ENCODE measurements at places on chromosomes 2 and 18.
A peak's percentile ranks its signal among the peaks of the same experiment; 100 is the strongest.

- no peak for DNase-seq
Observed at GRCh38 chr2:46806526-46806925, 109.1 kb downstream of the MCFD2 start.

DNA sequence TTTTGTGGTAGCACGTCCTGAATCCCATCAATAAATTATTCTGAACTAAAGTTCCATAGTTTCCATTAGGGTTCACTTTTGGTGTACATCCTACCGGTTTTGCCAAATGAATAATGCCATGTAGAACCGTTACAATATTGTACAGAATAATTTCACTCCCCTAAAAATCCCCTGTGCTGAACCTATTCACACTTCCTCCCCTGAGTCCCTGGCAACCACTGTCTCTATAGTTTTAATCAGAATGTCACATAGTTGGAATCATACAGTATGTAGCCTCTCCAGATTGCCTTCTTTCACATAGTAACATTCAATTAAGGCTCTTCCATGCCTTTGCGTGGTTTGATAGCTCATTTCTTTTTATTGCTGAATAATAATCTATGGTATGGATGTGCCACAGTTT is 9.6 kb upstream of the CASP8 start:
- DNase-seq: no peak

- DNase-seq: no peak
Observed at GRCh38 chr2:101887328-101887727, 104.4 kb upstream of the IL1R2 start.

DNA sequence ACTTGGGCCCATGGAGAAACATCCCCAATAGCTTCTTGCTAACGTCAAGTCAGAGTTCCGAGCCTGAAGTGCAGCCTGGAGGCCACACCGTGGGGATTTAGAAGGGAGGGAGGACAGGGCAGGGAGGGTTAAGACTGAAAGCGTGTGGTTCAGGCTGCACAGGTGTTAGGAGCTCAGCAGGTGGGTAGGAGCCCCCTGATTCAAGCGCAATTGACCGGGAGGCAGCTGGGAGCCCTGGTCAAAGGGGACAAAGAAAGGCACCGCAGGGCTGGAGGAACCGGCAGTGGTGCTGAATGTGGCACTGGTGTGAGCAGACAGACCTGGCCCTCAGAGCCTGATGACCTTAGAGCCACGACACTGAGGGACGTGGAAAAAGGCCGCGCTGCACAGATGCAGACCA is 149.6 kb downstream of the TMEM18 start:
- no peak for DNase-seq

GRCh38 chr2:133434959-133435668 is 133.1 kb downstream of the NCKAP5 start:
- DNase-seq: no peak

DNA sequence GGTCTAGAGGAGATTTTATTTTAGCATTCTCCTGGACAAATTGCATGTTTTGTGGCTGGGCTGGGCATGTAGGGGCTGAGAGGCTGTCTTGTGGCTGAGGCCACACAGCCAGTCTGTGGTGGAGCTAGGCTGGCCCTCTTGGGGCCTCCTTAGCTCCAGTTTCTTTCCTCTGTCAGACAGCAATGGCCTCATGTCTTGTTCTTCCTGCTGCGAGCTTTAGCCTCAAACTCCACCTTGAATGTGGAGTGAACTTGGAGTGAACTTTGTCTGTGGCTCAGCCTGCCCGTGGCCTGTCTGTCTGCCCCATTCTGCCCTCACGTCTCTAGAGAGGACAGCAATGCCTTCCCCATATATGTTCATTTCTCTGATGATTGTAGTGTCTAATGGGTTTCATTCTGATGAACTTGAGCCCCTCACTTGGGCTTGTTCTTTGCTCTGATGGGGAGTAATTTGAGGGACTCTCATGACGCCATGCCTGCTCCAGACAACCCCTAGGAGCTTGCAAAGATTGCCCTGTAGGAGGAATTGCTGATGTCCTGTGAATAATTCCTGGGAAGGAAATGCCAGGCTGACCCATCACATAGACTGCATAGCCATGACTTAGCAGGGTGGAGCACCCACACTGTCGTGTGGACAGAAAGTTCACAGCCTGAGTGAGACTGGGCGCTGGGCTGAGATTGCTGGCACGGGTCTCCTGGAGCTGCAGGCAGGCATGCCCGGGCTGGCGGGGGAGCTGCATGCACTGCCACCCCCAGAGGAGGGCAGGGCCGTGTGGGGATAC is 42.6 kb downstream of the ASAP2 start:
- no peak for DNase-seq

DNA sequence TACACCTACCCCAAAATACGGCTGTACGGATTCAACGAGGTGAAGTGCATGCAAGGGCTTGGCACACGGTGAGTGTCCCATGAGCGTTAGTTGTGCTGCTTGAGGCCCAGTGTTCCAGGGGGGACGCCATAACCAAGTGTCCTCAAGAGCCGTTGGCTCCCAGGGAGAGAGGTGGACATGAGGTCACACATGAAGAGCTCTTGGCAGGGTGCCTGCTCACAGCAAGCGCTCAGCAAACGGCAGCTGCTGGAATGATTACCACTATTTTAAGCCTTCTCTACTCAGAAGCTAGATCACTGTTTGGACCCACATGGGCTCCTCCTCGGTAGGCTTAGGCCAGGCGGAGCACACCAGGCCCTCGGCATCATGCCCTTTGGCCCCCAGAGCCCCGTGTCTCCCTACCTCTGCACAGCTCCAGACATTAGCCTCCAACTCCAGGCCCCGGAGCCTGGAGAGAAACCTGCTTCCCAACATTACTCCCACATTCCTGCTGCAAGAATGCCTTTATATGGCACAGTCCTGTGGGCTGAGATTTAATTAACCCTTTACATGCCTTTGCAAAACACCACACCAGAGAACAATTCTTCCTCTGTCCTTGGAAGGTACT is 68.4 kb upstream of the PPP1CB start:
- DNase-seq: no peak

- DNase-seq: no peak
Observed at GRCh38 chr2:220276741-220277444, 649.5 kb downstream of the SLC4A3 start.

GRCh38 chr18:63676526-63677323 is 15.0 kb upstream of the SERPINB3 start:
- DNase-seq: no peak

DNA sequence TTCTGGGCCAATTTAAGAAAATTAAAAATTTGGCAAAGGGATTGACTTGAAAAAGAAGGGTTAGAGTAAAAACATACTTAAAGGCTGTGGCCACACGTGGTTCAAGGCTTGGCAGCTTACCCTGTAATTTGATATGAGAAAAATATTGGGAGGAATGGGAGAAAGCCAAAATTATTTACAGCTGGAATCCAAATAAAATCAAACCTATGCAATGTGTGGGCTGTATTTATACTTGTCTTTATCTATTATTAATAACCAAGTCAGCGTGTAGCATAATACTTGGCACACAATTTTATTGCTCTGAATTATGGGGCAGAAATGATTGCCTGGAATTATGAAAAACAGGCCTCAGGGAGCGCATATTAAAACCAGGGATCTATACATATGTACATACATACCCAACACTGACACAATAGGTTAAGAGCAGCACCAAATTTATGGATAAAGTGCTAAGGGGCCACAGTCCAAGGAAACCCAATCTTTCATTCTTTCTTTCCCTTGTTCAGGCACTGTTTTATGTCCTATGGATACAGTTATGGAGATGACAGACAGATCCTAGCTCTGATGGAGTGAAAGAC is 35.6 kb downstream of the FAM124B start:
- DNase-seq: no peak

GRCh38 chr2:239605976-239606375 is 205.2 kb upstream of the HDAC4 start:
- DNase-seq: peak; percentile 8

DNA sequence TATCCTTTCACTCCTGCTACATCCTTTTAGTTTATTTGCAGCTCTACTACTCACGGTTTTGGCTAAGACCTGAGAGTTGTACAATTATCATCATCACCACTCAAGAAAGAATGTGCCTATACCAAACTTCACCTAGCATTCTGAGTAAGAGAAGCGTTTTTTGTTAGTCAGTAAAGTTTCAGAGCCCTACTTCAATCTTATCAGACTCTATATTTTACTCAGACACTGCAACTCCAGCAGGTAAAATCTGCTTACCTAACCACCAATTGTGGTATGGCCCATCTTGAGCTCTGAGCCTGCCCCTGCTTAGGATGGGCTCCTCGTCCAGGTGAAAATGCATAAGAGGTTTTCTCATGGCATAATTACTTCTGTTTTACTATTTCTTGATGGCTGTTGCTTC is 37.1 kb downstream of the ICOS start:
- DNase-seq: no peak

DNA sequence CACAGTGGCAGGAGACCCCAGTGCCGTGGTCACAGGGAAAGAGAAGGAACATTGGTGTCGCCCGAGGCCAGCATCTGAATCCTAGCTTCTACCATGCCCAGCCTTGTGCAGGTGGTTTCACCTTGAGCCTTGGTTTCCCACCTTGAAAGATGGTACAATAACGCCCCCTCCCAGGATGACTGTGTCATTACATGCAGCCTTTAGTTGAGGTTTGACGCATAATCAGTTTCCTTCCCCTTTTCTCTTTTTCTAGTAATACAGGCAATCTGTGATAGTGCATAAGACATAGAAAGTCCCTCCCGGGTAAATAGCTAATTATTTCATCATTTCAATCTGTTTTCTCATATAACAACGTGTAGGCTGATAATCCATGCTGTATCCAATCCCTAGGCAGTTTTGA is 29.8 kb upstream of the ZNF407 start:
- no peak for DNase-seq

DNA sequence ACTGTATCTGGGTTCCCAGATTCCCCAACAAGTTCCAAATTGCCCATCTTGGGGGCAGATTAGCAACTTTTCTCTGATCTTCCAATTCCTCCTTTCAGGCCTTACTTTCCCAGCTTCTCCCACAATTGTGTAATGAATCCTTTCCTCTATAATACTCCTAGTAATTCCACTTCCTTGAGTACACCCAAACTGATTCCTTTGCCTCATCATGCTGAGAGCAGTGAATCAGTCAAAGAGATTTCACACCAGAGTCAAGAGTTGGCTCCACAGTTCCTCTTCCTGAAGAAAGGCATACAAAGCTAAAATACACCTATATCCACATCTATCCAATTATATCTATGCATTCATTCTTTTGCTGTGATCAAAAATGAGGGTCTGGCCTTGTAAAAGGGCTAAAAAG is 28.6 kb upstream of the DAPL1 start:
- DNase-seq: no peak

- no peak for DNase-seq
Observed at GRCh38 chr2:178066324-178066723, 6.3 kb downstream of the PDE11A start.

DNA sequence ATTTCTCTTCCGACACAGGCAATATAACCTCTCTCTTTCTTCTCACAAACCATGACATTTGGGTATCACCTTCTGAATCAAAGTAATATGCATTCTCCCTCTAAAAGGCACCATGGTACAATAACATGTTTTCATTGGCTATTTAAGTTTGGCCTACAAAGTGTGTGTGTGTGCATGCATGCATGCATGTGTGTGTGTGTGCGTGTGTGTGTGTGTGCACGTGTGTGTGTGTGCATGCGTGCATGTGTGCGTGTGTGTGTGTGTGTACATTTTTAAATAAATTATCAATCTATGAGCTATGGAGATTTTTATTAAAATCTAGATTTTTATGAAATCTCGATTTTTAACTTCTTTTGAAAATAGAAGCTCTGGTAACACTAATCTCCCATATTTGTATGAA is 745.3 kb upstream of the ZEB2 start:
- DNase-seq: no peak

DNA sequence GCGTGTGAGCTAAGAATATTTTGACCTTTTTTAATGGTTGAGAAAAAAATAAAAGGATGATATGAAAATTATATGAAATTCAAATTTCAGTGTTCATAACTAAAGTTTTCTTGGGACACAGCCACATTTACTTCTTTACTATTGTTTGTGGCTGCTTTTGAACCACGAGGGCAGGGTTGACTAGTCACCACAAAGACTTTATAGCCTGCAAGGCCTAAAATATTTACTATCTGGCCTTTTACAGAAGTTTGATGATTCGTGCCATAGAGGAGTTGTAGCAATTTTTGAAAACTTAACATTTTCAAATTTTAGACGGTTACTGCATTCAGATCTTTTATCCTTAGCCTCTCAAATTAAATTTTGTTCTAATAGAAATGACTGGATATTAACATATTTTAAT is 69.9 kb downstream of the LIMS1 start:
- no peak for DNase-seq

DNA sequence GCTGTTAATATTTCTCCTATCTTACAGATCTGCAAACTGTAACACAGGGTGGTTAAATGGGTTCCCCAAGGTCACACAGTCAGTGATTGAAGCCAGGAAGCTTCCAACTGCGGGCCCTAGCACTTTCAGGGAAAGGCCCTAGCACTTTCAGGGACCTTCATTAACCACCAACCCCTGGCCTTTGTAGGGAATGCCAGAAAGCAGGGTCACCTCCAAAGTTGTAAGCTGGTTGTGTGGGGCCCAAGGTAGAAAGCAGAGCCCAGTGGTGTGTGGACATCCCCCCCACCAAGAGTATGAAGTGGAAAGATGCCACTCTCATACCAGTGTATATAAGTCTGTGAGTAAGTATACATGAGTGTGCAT is 4.4 kb downstream of the DLX2 start:
- no peak for DNase-seq

- DNase-seq: no peak
Observed at GRCh38 chr2:13109516-13109915, 392.8 kb downstream of the TRIB2 start.

- no peak for DNase-seq
Observed at GRCh38 chr2:119469661-119470297, 38.1 kb downstream of the TMEM37 start.

- no peak for DNase-seq
Observed at GRCh38 chr2:136151021-136151971, 33.3 kb upstream of the CXCR4 start.

DNA sequence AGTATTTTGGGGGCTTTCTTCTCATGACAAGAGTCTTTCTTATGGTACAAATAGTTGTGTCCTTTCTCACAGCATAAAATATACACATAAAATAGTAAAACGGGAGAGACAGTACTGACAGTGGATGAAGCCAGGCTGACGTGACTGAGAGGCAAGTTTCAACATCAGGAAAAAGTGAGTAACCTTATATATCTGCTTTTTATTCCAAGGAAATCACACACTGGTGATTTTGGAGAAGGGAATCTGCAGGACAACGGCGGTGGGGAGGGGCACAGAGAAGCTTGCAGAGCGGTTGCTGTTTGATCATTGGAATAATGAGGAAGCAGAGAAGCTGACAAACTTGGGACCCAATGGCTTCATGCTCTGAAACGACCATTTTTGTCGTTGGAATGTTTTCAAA is 130.6 kb upstream of the ZNF236 start:
- DNase-seq: no peak

GRCh38 chr2:113376913-113377445 is 60.5 kb upstream of the ZNG1B start:
- no peak for DNase-seq

GRCh38 chr18:47507651-47508050 is 256.2 kb upstream of the SKOR2 start:
- DNase-seq: no peak

Measured in CD4-positive, alpha-beta T cell treated with Interleukin-12 subunit alpha and Interleukin-12 subunit beta, for 1 hour (primary cell).